Activated naive CD4-positive, alpha-beta T cell treated with anti-CD3 and anti-CD28 coated beads, Interleukin-2, amount 50 U/mL, for 16 hours (primary cell): ENCODE measurements at places on chromosomes 4 and X.

DNA sequence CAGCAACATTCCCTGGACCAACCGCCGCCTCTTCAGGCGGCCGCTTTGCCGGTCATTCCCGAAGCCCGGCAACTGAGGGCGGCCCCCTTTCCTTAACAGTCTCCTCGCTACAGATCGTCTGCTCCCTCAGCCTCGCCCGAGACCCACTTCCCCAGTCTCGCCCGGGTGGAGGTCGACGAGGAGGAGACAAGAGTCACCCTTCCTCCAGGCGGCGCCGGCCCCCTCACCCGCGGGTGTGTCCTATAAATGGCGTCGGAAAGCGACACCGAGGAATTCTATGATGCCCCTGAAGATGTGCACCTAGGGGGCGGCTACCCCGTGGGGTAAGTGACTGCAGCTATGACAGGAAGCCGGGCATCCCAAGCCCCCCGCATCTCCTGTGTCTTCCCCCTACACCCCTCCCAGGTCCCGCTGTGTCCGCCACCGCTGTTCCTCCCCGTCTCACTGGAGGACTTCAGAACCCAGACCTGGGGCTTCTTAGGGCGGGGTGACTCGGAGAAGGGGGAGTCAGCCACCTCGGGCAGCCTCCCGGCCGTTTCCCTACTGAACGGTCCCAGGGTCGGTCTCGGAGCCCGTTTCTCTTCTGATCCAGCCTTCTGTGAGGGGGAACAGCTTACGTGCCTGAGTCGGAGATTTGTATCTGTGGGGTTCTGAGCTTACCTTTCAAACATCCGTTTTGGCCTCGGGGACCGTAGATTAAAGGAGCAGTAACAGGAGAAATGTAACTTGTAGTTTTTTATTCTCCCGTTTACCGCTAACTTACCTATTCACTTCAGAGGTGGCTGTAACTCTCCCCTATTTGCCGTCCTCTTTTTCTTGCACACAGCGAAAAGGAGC is 570 bp downstream of the WDR44 start:
- DNase-seq = peak; percentile 57

GRCh38 chrX:138982365-138982764 is 270.8 kb upstream of the FGF13 start:
- DNase-seq = no peak

DNA sequence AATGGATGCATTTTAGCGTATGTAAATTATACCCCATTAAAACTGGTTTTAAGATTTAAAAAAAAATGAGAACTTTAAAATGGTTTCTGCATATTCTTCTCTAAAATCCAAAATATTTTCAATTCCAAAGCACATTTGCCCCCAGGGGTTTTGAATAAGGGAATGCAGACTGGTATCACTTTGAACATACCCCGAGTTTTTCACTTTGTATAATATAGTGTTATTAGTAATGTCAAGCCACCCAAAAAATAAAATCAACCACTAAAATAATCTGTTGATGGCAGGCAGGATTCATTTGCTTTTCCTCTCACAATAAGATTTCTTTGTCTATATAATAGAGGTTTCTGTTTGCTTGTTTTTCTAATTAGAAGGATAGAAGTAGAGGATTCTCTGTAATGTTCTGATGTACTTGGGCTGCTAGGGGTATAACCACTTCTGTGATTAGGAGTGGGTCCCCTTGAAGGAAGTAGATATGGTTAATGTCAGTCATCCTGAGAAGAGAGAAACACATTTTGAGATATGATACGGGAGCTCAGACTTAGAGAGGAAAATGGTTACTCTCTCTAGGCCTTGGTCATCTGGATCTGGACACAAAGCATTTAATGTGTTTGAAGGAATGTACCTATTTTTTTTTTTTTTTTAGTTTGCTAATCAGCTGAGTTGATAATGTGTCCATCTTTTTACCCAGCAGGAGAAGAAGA is 9.3 kb upstream of the LIN54 start:
- no peak for DNase-seq

DNA sequence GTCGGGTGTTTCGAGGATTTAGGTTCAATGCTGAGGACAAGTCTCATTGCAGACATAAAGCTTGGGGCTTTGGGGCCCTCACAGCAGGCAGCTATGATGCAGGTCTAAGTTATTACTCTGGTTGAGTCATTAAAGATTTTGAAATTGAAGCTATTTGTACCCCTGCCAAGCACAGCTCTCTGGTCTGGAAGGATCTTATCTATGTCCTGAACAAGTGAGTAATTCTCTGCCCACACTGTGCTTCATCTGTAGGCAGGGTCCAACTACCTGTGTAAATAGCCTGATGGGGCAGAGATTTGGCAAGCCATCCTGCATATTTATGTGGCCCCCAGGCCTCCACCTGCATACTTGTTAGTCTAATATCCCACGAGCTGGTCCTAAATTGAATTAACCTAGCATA is 41.4 kb upstream of the MAGEA4 start:
- DNase-seq = no peak
